ENCODE measurements at places on chromosomes 13 and 19. TPM values are rescaled to one million over a fixed set of nuclear protein-coding genes. Genes with fewer than 3 reads are reported as not detected.
A peak's percentile ranks its signal among the peaks of the same experiment; 100 is the strongest.

- H3K4me1 ChIP-seq: no peaks in the 10 kb centered on the region
- no peak overlapping the region for H3K27ac ChIP-seq
- DNase-seq: no peak
- H3K36me3 ChIP-seq: no peaks in the 10 kb centered on the region
Observed at GRCh38 chr13:37944869-37945442, 75.4 kb upstream of the TRPC4 start.

DNA sequence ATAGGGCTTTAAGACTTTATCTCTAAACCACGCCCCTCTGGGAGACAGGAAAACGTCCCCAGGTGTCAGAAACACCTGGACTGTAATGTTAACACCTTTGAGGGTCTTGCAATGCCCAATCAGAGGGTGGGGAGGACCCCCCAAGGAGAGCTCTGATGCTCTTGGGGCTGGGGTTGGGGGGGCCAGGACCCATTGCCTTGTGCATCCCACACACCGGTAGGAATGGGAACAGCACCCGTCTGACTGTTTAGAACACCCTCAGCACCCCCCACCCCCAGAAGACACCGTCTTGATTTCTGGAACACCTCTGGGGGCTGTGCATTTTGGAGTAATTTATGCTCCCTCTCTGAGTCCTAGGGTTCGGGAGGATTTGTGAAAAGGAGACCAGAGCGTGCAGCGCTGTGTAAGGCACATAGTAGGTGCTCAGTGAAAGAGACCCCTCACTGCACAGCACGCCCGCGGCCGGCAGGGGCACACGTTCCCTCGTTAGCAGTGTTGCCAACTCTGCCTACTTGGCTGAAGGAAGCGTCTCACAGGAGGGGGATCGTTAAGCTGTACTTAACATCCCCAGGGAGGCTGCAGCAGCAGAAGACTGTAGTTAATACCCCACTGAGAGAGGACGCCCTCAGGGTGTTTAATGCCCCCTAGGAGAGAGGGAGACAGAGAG lies 2.8 kb upstream of the ERFL start:
- H3K4me1 ChIP-seq: peaks cover 13% of the 10 kb centered on the region
- peaks cover 73% of the 10 kb centered on the region for H3K27me3 ChIP-seq
- H3K36me3 ChIP-seq: no peaks in the 10 kb centered on the region
- H3K4me3 ChIP-seq: no peak overlapping the region
- H3K27ac ChIP-seq: no peak overlapping the region
- DNase-seq: no peak

Gene APOE
- total RNA-seq: 6.5 TPM

Gene MIDN
- 9.1 TPM for total RNA-seq

DNA sequence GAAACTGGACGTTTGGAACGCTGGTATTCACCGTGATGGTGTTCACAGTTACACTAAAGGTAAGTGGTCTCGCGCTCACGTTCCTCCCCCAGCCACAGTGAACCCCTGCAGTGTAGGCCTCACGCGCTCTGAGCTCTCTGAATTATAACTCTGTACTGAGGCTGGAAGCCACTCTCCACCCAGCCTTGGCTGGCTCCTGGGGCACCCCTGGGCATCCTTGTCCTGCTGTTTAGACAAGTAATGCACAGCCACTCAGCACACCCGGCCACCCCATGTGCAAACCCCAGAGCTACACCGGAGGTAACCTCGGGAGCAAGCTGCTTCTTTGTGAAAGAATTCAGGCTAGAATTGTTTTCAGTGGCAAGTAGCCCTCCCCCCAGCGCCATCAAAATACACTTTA lies 97.3 kb upstream of the MCF2L start:
- DNase-seq: no peak
- no peaks in the 10 kb centered on the region for H3K27me3 ChIP-seq
- H3K36me3 ChIP-seq: no peaks in the 10 kb centered on the region
- peaks cover 12% of the 10 kb centered on the region for H3K4me1 ChIP-seq

DNA sequence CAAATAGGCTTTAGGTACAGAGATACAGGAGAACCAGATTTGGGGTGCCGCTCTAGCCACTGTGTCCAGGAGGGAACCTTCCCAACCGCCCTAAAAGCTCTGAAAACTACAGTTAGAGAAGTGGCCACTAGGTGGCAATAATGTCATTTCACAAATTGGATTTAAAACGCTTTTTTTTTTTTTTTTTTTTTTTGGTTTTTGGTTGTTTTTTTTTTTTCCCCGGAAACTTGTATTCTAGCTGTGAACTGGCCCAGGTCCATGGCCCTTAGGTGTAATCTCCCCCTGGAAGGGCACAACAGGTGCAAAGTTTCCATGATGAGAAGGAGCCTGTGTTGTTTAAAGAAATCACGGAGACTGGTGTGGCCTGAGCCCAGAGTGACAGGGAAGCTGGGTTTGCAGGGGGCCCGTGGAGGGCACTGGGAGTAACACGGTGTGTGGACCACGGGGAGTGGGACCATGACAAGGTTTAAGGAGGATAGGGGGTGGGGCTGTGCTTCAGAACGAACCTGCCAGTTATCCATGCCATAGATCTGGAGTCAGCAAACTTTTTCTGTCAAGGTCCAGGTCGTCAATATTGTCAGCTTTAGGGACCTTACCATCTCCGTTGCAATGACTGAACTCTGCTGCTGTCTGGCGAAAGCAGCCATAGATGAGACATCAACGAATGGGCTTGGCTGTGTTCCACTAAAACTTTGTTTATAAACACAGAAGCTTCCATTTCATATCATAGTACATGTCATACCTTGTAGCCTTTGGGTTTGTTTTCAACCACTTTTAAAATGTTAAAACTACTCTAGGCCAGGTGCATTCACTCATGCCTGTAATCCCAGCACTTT lies 10.1 kb downstream of the OR1I1 start:
- no peaks in the 10 kb centered on the region for H3K27me3 ChIP-seq
- H3K27ac ChIP-seq: no peak overlapping the region
- no peaks in the 10 kb centered on the region for H3K36me3 ChIP-seq

GRCh38 chr13:65913173-65913572 lies 1317.0 kb downstream of the PCDH9 start:
- H3K4me1 ChIP-seq: no peaks in the 10 kb centered on the region
- DNase-seq: no peak
- H3K4me3 ChIP-seq: no peak overlapping the region
- no peaks in the 10 kb centered on the region for H3K36me3 ChIP-seq
- no peak overlapping the region for H3K27ac ChIP-seq

Gene CACNA1A
- not detected for total RNA-seq

GRCh38 chr19:1553415-1553814 lies 14.7 kb downstream of the MEX3D start:
- H3K36me3 ChIP-seq: peaks cover 8% of the 10 kb centered on the region
- no peak for DNase-seq

DNA sequence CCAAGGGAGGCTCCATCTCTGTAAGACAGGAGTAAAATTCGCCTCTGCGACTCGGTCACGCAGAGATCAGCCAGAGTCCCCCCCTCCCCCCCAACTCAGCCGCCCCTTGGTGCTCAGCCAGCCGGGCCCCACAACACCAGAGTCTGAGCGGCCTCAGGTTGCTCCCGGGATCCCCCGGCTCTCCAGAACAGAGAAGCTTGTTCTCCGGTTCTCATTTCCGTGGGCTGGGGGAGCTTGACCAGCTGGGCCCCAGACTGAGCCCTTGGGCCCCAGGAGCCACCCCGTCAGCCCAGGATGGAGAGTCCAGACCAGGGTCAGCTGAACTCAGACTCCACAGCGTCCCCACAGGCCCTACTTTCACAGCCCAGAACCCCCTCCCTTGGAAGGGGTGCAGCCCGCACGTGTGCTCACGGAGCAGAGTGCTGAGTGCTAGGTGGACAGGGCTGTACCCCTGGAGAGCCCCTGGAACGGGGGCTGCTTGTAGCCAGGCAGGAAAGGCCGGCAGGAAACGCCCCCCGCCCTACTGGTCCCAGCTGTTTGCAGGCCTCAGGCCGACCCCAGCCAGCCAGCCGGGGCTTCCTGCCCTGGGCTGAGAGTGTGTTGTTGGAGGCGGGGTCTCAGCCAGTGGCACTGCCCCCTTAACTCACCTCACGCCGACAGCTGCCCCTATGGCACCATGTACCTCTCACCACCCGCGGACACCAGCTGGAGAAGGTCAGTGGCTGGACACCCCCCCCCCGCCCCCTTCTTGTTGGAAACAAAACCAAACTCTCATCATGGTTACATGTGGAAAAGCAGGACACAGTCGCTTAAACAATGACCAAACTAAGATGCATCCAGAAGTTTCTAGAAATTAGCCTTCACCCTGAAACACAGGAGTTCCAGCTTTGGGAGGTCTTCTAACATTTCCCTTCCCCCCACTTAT lies 44.4 kb downstream of the COMP start:
- no peak overlapping the region for H3K4me3 ChIP-seq
- no peaks in the 10 kb centered on the region for H3K36me3 ChIP-seq
- no peak overlapping the region for H3K27ac ChIP-seq

Gene ZNF14
- 7.9 TPM for total RNA-seq

Gene WDR87
- not detected for total RNA-seq

- H3K27me3 ChIP-seq: no peaks in the 10 kb centered on the region
- no peak overlapping the region for H3K27ac ChIP-seq
- H3K4me3 ChIP-seq: no peak overlapping the region
Observed at GRCh38 chr13:27203186-27203585, 31.6 kb upstream of the USP12 start.

DNA sequence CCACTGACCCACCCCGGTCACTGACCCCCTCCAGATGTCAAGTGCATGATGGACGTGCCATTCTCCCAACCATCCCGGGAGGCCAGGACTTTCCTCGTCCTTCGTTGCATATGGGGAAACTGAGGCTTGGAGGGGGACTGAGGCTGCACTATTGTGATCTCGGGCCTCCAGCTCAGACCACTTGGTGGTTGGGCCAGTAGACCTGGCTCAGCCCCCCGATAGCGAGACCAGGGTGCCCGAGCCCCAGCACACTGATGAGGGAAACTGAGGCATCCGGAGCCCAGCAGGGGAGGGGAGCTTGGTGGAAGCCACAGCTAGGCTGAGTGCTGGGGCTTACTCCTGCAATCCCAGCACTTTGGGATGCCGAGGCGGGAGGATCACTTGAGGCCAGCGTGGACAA lies 10.4 kb downstream of the EFNA2 start:
- no peak overlapping the region for H3K4me3 ChIP-seq
- H3K27ac ChIP-seq: no peak overlapping the region
- no peaks in the 10 kb centered on the region for H3K36me3 ChIP-seq
- H3K27me3 ChIP-seq: peaks cover 23% of the 10 kb centered on the region
- DNase-seq: no peak

GRCh38 chr19:810077-810855 lies 11.5 kb downstream of the PLPPR3 start:
- no peak overlapping the region for H3K27ac ChIP-seq
- DNase-seq: no peak
- H3K27me3 ChIP-seq: no peaks in the 10 kb centered on the region
- H3K4me3 ChIP-seq: no peak overlapping the region
- H3K36me3 ChIP-seq: peaks cover 68% of the 10 kb centered on the region

GRCh38 chr19:55223291-55224037 lies 5.1 kb downstream of the TMEM86B start:
- no peak overlapping the region for H3K4me3 ChIP-seq
- no peaks in the 10 kb centered on the region for H3K4me1 ChIP-seq
- no peak overlapping the region for H3K27ac ChIP-seq
- DNase-seq: no peak
- no peaks in the 10 kb centered on the region for H3K36me3 ChIP-seq
- H3K27me3 ChIP-seq: no peaks in the 10 kb centered on the region

- DNase-seq: no peak
- H3K36me3 ChIP-seq: no peaks in the 10 kb centered on the region
- peaks cover 10% of the 10 kb centered on the region for H3K4me1 ChIP-seq
- H3K27ac ChIP-seq: no peak overlapping the region
- no peak overlapping the region for H3K4me3 ChIP-seq
Observed at GRCh38 chr13:95533545-95534160, 18.9 kb upstream of the CLDN10 start.

GRCh38 chr13:45372189-45373161 lies 31.5 kb upstream of the TPT1 start:
- peak; percentile 24 for DNase-seq
- H3K4me1 ChIP-seq: peaks cover 12% of the 10 kb centered on the region
- no peaks in the 10 kb centered on the region for H3K27me3 ChIP-seq
- no peak overlapping the region for H3K27ac ChIP-seq
- no peak overlapping the region for H3K4me3 ChIP-seq
- H3K36me3 ChIP-seq: no peaks in the 10 kb centered on the region

Gene TMEM238
- 0.14 TPM for total RNA-seq

DNA sequence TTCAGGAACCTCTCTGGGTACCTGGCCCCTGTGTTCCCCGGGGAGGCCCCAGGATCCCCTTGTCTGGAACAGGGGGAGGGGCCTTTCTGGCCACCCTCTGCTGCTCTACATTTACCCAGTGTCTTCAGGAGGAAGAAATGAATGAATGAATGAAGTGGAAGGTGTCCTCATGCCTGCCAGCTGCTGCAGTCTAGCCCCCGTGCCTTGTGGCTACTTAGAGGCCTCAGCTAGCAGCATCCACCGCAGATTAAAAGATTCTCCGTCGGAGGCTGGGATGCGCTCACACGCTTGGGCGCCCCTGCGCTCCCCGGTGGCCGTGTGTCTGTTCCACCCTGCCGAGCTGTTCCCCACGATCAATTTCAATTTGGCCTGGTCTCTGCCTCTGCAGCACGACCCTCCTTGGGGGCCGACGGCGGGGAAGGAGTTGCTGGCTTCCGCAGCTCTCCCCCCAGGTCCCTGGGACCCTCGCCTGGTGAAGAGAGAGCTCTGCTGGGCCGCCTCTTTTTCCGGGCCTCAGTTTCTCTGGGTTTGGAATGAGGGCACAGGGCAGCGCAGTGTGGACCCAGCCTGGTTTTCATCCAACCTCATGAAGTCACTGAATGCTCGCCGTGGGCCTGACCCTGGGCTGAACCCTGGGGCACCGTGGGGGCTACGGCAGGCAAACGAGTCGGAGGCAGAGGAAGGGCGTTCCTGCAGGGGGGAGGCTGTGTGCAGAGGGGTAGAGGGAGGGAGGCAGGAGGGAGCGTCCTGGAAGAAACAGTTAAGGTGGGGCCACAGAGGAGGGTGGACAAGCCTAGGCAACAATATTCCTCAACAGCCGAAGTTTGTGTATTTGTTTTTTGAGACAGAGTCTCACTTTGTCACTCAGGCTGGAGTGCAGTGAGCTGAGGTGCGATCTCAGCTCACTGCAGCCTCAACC lies 28.3 kb downstream of the EFNA2 start:
- peaks cover 33% of the 10 kb centered on the region for H3K27me3 ChIP-seq
- DNase-seq: no peak
- peak overlapping the region; percentile 76 for H3K27ac ChIP-seq
- H3K36me3 ChIP-seq: no peaks in the 10 kb centered on the region
- peaks cover 33% of the 10 kb centered on the region for H3K4me1 ChIP-seq
